ENCODE measurements at places on chromosomes 6 and 20.

DNA sequence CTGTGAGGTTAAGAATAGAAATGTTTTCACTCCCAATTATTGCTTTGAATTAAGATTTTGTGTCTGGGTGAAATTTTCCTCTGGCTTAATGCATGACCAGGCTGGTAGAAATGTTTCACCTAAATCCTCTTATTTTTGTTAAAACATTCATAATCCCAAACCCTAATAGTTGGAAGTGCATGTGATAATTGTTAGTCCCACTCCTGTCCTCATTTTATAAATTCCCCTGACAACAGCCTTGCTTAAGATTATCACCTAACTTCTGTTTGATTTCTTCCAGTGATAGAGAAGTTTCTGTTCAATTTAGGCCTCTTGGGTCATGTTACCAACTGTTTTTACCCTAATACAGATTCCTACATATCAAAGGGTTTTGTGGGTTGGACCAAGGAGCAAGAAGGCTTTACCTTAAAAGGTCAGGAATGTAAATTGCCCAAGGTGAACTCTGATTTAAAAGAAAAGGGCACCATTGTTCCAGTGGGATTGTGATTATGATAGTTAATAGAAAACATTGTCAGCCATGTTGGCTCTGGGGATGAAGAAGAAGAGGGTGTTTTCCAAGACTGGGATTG is 158.7 kb upstream of the CENPW start:
- no peak for DNase-seq

GRCh38 chr6:136582711-136583471 is 32.7 kb upstream of the MAP7 start:
- peak; percentile 89 for DNase-seq

DNA sequence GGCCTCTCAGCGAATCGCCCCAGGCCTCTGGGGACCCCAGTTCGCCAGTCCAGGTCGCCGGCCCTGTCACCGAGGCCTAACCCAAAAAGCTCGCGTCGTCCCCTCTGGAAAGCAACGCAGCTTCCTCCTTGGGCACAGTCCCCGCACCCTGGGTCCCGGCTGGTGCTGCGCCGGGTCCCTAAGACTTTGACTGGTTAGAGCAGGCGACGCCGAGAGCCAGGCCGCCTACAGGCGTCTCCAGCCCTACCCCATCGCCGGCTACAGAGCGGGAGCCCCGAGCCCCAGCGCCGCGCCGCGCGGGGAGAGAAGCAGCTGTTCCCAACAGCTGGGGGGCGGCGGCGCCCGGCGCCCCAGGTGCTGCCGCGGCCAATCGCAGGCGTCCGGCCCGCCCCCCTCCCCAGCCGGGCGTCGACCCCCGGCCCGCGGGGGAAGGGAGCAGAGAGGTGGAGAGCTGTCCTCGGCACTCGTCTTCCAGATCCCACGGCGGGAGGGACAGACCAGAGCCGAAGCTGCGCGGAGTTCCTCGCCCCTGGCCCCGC is 540 bp upstream of the RBM24 start:
- DNase-seq = no peak

DNA sequence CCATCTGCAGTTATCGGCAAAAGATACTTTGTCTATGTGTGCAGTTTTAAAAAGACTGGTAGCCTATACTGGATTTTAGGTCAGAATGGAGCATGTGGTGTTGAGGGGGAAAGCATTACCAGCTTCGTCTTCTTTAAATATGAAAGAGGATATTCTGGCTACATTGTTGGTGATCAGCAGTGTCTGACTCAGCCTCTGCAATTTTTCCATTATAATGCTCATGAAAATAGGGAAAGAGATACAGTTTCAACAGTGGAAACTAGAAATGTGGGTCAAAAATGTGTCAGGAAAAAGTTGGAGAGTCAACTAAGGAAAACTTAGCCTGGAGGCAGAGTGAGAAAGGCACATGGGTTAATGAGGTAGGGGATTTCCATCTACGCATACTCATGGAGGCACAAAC is 45.2 kb downstream of the HDGFL1 start:
- DNase-seq = no peak

- no peak for DNase-seq
Measured at GRCh38 chr20:12051206-12052163, 133.8 kb downstream of the BTBD3 start.

- DNase-seq = no peak
Measured at GRCh38 chr20:25276533-25277050, 28.7 kb downstream of the PYGB start.

DNA sequence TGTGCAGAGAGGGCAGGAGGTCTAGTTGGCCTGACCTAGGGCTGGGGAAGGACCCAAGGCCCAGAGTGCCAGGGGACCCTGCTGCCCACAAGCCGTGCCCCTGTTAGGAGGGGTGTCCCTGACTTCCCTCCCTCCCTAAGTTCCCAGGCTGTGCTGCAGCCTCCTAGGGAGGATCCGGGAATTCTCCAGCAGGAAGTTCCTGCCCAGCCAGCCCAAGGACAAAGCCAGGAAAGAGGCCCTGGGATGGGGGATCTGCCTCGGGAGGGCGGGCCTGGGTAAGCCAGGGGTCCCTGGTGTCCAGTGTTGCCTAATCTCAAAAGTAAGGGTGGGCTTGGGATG is 9.3 kb upstream of the BAK1 start:
- no peak for DNase-seq

GRCh38 chr6:73803562-73804241 is 107.7 kb downstream of the CD109 start:
- peak; percentile 92 for DNase-seq

DNA sequence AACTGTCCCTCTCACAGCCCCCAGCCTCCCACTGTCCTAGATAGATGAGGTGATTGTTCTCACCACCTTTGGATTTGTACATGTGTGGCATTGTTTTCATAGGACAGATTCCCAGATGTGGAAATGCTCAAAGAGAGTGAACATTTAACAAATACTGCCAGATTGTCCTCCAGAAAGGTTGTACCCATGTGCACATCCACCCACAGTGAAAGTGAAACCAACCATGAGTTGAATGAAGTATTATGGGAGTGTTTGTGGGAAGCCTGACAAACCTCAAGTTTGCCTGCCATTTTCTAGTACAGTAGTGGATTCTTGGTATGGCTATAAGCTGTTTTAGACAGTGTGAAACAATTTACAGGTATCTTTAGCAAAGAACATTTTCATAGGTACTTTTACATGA is 42.7 kb downstream of the ANKRD6 start:
- no peak for DNase-seq

GRCh38 chr6:38805127-38805655 is 90.1 kb downstream of the DNAH8 start:
- no peak for DNase-seq

GRCh38 chr6:21739838-21740237 is 146.3 kb downstream of the SOX4 start:
- DNase-seq = no peak

GRCh38 chr20:60976913-60977312 is 275.1 kb upstream of the CDH4 start:
- DNase-seq = no peak
